ENCODE measurements at places on chromosomes 4 and X. TPM values are rescaled to one million over a fixed set of nuclear protein-coding genes. Genes with fewer than 3 reads are reported as not detected.
A peak's percentile ranks its signal among the peaks of the same experiment; 100 is the strongest.

SSX4 gene
- not detected for total RNA-seq

GRCh38 chrX:153470411-153471363 lies at the start of gene HAUS7:
TSS of gene HAUS7 (minus strand) at chrX:153470576. CDS start at chrX:153470557, 19 bp downstream.
- peak; percentile 89 for DNase-seq

GRCh38 chrX:45762699-45763647 lies 562.3 kb upstream of the DIPK2B start:
- peak; percentile 37 for DNase-seq

- peak; percentile 16 for DNase-seq
Measured at GRCh38 chr4:176840166-176840565, 47.4 kb upstream of the VEGFC start.

DNA sequence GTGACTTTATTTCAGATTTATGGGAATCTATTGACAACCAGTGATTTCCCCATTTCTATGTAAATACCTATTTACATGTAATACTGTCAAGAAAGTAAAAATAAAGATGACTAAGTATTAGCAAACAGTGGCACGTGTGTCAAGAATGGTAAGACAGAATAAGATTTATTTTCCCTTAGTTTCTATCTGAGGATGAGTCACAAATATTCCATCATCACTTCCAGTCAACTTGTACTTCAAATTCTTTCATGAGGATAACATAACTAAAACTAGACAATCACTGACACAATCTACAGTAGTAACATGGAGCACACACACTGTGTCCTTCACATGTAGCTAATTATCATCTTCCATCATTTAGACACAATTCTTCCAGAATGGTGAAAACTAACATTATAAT lies 625.3 kb upstream of the PCDH7 start:
- no peak for DNase-seq

GRCh38 chrX:150146271-150146896 lies 208.1 kb upstream of the EOLA2 start:
- no peak for DNase-seq

DNA sequence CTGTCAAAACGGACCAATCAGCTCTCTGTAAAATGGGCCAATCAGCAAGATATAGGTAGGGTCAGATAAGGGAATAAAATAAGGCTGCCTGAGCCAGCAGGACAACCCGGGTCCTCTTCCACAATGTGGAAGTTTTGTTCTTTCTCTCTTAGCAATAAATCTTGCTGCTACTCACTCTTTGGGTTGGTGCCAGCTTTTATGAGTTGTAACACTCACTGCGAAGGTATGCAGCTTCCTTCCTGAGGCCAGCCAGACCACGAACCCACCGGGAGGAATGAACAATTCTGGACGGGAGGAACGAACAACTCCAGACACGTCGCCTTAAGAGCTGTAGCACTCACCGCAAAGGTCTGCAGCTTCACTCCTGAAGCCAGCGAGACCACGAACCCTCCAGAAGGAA lies 287.8 kb downstream of the RAPGEF2 start:
- DNase-seq, result peak; percentile 80

Measured in GM23248 (cell line).